ENCODE measurements at places on chromosomes 1 and 21.

DNA sequence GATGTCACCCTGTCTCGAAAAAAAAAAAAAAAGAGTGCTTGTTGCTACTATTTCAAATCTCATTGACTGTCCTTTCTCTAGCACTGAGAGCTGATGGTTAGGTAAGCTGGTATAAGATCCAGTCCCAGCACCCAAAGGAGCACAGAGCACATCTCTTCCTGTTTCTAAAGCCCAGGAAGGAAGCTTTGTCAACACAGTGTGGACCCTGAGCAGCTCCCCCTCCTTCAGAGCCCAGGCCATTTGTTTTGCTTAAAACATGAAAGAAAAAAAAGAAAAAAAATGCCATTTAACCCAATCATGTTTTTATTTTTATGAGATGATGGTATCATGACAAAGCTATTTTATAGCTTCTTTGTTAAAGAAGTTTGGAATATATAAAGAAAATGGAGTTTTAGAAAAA lies 184.1 kb upstream of the DUSP10 start:
- no peak for DNase-seq

GRCh38 chr1:98702976-98703375 lies 41.5 kb downstream of the SNX7 start:
- no peak for DNase-seq

GRCh38 chr1:204128964-204129896 lies 22.6 kb downstream of the ETNK2 start:
- DNase-seq, result peak; percentile 69

DNA sequence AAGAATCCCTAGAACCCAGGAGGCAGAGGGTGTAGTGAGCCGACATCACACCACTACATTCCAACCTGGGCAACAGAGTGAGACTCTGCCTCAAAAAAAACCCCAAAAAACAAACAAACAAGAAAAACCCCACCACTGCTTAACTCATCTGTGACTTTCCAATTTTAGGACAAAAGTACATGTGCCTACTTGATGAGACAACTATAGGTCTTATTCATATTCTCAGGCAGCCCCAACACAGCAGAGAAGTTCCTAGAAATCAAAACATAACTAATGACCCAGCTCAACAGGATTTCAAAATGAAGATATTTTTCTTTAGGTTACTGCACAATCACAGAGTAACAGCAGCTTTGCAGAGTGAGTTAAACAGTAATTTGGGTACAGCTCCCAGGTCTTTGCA lies 26.4 kb downstream of the TIAM1 start:
- DNase-seq, result no peak

GRCh38 chr1:147577033-147577773 lies 35.9 kb downstream of the BCL9 start:
- no peak for DNase-seq

GRCh38 chr21:45373991-45374816 lies 30.8 kb upstream of the COL18A1 start:
- DNase-seq, result no peak

GRCh38 chr21:26117324-26117971 lies 53.1 kb downstream of the APP start:
- DNase-seq, result no peak

Measured in mesothelial cell of epicardium (in vitro differentiated cells).